ENCODE measurements at places on chromosomes 3 and 15.

GRCh38 chr3:128572644-128573105 is 77.9 kb downstream of the RPN1 start:
- peak; percentile 4 for DNase-seq

GRCh38 chr3:48897460-48898376 is 964 bp downstream of the SLC25A20 start:
- DNase-seq: no peak

DNA sequence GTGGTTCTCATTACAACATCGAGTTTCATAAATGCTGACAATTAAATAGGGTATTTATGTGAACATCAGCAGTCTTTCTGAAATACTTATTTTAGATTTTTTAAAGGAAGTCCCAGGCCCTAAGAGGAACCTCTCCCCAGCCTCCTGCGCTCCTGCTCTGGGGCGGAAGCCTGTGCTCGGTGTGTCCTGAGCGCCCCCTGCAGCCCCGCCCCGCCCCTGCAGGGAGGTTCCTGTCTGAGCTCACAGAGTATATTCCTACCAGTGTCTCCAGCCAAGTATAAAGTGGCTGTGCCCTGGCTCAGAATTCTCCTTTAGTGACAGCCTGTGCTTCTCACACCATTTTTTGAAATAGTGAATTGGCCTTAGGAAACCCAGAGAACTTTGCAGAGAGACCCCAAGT is 567.9 kb downstream of the GOLGA6L6 start:
- DNase-seq: no peak

DNA sequence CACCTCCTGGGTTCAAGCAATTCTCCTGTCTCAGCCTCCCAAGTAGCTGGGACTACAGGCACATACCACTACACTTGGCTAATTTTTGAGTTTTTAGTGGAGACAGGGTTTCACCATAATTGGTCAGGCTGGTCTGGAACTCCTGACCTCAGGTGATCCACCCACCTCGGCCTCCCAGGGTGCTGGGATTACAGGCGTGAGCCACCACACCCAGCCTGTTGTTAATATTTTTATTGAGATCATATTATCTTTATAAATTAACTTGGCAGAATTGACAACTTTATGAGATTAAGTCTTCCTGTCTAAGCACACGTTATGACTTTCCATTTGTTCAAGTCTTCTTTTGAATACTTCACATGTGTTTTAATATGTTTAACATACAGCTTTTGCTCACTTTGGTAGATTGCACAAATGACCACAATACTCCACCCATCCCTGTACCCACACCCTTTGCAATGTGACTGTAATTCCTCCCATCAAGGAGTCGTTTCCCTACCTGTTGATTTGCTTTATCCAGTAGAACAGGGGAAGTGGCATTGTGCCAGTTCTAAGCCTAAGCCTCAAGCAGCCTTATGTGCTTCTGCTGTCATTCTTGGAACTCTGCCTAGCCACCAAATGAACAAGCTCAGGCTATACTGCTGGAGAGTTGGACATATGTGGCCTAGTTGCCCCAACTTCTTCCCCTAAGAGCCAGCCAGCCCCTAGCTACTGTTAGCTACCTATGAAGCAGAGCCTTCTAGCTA is 8.2 kb downstream of the XYLB start:
- DNase-seq: no peak

DNA sequence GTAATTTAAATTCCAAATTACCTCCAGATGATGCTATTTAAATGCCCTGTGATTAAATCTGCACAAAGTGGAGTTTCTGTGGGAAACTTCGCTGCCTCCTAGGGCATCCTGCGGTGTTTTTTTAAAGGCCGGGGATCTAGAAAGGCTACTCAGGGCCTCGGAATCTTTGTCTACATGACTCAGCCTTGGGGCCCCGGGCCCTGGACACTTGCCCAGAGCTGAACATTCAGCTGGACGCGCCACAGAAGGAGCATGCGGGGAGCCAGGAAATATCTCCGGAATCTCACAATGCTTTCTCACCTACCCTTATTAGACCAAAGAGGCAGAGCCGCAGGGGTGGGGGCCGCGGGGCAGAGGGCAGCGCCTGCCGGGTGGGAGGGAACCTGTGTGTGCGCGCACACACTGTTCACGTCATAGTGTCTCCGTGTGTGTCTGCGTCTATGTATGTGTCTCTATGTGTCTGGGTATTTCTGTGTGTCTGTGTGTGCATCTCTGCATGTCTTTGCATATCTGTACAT is 145.5 kb upstream of the TPM1 start:
- no peak for DNase-seq

DNA sequence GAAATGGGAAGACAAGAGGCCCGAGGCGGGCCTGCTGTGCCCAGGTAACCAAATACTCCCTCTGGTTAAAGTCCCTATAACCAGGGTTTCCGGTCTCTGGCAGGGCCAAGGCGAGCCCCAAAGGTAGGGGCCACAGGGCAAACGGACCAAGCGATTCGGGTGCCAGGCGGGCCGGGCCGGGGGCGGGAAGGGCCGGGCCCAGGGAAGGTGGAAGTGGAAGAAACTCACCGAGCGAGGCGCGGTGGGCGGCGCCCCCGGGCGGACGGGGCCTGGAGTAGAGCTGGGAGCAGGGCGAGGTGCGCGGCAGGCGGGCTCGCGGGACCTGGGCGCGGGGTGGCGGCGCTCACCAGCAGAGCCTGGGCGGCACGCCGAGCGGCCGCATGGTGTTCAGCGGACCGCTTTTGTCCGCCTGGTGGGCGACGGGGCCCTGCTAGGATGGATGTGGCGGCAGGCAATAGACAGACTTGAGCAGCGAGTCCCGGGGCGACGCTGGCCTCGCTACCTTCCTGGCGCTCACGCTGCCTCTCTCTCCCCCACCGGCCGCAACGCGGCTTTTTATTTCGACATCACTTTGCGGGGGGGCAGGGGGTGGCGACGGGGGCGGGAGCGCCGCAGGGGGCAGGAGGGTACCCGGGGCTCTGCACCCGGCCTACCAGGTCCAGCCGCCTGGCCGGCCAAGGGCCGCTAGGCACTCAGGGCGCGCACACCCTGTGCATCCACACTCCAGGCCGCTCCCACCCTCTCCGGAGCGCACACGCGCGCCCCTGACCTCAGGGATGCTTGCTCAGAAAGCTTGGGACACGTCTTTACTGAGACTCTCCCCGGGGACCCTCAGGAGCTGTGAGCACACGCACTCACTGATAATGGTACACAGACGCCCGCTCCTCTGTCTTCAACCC is at the start of gene GATA2:
Gene GATA2, minus strand, starts transcription at position 531 of the 899 bp plus-strand sequence. CDS start 6,170 bp downstream, outside the sequence.
- no peak for DNase-seq

- no peak for DNase-seq
Measured at GRCh38 chr15:69930754-69931153, 167.0 kb downstream of the TLE3 start.

DNA sequence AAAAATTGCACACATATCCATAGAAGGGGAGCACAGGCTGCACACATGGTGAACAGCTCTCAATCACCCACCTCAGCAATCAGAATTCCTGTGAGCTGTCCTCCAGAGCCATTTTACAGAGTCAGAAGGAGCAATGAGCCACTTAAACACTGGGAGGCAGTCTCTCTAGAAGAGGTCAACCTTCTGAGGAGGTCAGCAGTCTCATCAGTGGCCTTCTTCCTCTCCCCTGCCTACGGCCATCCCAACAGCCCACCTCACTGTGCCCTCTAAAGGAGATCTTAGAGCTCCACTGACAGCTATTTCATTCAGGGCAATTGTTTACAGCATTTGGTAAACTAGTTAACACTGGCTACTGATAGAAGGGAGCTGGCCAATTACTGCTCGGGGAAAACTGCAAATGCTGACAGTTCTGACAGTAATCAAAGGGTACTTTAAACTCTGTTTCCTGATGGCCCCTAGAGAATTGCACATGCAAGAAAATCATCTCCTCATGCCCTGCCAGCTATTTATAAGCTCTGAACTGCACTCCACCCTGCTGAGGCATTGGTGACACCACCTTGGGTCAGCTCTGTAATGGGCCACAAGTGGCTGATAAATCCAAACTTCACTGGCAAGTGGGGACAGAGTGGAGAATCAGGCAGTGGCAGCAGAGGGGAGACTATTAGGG is 42.1 kb upstream of the TSPAN3 start:
- no peak for DNase-seq

DNA sequence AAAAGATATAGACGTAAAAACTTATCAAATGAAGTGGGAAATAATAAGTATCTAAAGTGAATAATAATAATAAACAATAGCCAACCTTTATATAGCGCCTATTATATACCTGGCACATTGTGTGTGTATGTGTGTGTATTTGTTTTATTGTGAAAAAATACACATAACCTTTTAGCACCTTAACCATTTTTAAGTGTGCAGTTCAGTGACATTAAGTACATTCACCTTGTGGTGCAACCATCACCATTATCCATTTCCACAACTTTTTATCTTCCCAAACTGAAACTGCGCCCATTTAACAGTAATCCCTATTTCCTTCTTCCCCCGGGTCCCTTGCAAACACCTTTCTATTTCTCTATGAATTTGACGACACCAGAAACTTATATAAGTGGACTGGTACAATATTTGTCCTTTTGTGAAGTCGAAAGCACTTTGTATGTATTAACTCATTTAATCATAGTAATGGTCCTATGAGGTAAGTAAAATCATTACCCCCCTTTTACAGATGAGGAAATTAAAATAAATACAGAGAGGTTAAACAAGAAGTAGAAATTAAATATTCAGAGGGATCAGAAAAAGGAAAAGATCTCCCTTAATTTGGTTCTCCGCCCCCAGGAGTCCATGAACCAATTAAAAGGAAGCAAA is 33.5 kb downstream of the GJD2 start:
- no peak for DNase-seq

GRCh38 chr15:79872358-79873017 is 24.3 kb downstream of the MTHFS start:
- no peak for DNase-seq

GRCh38 chr3:176935194-176935888 is 261.9 kb downstream of the TBL1XR1 start:
- no peak for DNase-seq

GRCh38 chr3:162218479-162218878 is 721.9 kb downstream of the OTOL1 start:
- DNase-seq: no peak

DNA sequence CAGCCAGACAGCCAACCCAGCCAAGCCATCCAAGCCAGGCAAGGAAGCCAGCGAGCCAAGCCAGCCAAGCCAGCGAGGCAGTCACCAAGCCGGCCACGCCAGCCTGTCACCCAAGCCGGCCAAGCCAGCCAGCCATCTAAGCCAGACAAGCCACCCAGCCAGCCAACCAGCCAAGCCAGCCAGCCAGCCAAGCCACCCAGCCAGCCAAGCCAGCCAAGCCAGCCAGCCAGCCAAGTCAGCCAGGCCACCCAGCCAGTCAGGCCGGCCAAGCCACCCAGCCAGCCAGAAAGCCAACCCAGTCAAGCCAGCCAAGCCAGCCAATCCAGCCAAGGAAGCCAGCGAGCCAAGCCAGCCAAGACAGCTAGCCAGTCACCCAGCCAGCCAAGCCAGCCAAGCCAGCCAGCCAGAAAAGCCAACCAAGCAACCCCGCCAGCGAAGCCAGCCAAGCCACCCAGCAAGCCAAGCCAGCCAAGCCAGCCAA is 201.2 kb downstream of the GOLGA6L6 start:
- no peak for DNase-seq

Measured in stimulated activated CD8-positive, alpha-beta memory T cell treated with anti-CD3 and anti-CD28 coated beads, Interleukin-4, amount 100 ng/mL, for 24 hours (primary cell).